ENCODE measurements at places on chromosomes 1 and 21.

DNA sequence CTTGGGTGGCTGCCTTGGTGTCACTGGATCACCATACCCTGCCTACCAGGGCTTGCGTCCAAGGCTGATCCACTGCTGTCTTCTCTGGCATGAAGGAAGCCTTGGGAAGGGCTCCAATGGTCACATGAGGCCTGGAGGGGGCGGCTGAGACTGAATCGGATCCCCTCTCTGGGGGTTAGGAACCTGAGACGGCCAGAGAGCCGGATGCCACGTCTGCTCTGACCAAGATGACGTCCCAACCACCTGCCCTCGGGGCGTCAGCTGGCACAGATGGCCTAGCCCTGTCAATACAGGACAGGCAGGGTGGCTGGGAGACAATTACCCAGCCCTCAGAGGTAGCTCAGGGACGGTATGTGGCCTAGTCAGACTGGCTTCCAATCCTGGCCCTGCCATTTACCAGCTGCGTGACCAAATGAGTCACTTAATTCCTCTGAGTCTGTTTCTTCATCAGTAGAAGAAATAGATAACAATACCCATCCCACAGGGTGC, 5.4 kb downstream of the TRIM62 start:
- no peak for ATAC-seq

- ATAC-seq: no peak
Observed at GRCh38 chr1:220971221-220971620, 92.0 kb downstream of the HLX start.

DNA sequence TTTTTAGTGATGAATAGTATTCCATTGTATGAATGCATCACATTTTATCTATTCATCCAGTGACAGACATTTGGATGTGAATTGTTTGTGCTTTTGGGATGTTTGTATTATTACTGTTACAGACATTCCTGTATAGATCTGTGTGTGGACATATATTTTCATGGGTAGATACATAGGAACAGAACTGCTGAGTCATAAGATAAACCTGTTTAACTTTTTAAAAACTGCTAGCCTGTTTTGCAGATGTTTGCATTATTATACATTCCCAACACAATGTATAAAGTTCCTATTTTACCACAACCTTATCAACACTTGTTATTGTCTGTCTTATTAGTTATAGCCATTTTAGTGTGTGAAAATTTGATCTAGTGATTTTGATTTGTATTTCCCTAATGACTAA, 46.8 kb downstream of the TYW3 start:
- no peak for ATAC-seq

GRCh38 chr1:24702511-24703293, 42.5 kb upstream of the CLIC4 start:
- ATAC-seq: no peak

GRCh38 chr1:203624341-203624712, 2.3 kb upstream of the ATP2B4 start:
- ATAC-seq: no peak

- ATAC-seq: no peak
Observed at GRCh38 chr1:164834641-164835040, 275.7 kb downstream of the PBX1 start.

- no peak for ATAC-seq
Observed at GRCh38 chr1:173301507-173301906, 94.4 kb upstream of the TNFSF4 start.

- ATAC-seq: no peak
Observed at GRCh38 chr1:56017336-56017735, 562.0 kb downstream of the PLPP3 start.

GRCh38 chr1:179706339-179706941, 36.7 kb upstream of the FAM163A start:
- ATAC-seq: no peak

DNA sequence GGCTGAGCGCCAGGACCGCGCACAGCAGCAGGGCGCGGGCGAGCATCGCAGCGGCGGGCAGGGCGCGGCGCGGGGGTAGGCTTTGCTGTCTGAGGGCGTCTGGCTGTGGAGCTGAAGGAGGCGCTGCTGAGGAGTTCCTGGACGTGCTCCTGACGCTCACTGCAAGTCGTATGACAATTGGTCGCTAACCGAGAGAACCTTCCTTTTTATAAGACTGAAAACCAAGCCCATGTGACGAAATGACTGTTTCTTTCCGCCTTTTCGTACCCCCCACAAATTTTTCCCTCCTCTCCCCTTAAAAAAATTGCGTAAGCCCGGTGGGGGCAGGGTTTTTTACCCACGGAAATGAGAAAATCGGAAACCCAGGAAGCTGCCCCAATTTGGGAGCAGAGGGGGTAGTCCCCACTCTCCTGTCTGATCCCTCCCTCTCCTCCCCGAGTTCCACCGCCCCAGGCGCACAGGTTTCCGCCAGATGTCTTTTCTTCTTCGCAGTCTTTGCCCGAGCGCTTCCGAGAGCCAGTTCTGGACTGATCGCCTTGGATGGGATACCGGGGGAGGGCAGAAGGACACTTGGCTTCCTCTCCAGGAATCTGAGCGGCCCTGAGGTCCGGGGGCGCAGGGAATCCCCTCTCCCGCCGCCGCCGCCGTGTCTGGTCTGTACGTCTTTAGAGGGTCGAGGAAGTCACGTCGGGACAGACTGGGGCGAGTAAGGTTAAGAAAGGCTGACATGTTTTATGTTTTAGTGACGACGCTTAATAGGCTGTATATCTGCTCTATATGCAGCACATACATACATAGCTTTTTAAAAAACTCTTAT, at the start of gene PTGS2:
Gene PTGS2, minus strand, starts transcription at position 179 of the 817 bp plus-strand sequence. Its CDS starts 133 bp downstream, at position 46.
- ATAC-seq: peak; percentile 67

- no peak for ATAC-seq
Observed at GRCh38 chr1:54835131-54835898, 34.2 kb upstream of the TTC22 start.

DNA sequence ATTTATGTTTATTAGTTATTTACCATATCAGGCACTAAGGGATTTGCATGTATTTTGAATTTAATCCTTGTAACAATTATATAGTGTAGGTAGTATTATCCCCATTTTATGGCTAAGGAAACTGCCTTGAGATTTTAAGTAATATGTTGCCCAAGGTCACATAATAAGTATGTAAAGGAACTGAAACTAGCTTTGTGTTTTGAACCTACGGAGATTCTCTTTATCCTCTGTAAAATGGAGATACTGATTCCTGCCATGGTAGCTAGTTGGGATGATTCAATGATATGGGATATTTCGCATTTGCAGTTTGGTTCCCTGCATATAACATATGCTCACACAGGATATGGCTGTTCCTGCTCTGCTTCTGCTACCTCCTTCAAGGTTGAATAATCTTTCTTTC, 144.3 kb downstream of the ST6GALNAC3 start:
- ATAC-seq: no peak

Measured in activated CD4-positive, CD25-positive, alpha-beta regulatory T cell treated with anti-CD3 and anti-CD28 coated beads, Interleukin-2, amount 50 U/mL, for 24 hours (primary cell).